SJSA1 (cell line): ENCODE measurements at places on chromosomes 2 and 18.
A peak's percentile ranks its signal among the peaks of the same experiment; 100 is the strongest.

- peak; percentile 41 for DNase-seq
Measured at GRCh38 chr18:31230495-31230894, 67.8 kb upstream of the DSC1 start.

- DNase-seq, result no peak
Measured at GRCh38 chr18:57801325-57801724, 1.8 kb downstream of the ATP8B1 start.

DNA sequence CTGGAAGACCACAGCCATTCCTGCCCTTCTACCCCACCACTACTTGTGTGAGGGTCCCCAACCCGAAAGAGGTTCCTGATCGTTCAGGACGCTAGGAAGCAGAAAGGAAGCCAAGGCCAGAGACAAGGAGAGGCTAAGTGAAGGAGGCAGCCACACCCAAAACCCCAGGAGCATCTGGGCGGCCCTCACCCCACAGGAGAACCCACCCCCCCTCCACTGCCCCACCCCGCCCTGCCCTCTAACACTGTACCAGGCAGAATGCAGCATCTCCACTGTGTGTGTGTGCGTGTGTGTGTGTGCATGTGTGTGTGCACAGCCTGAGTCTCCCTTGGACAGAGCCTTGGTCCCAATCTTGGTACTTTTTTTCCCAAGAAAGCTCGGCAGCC, 207.5 kb upstream of the HAAO start:
- DNase-seq, result no peak

DNA sequence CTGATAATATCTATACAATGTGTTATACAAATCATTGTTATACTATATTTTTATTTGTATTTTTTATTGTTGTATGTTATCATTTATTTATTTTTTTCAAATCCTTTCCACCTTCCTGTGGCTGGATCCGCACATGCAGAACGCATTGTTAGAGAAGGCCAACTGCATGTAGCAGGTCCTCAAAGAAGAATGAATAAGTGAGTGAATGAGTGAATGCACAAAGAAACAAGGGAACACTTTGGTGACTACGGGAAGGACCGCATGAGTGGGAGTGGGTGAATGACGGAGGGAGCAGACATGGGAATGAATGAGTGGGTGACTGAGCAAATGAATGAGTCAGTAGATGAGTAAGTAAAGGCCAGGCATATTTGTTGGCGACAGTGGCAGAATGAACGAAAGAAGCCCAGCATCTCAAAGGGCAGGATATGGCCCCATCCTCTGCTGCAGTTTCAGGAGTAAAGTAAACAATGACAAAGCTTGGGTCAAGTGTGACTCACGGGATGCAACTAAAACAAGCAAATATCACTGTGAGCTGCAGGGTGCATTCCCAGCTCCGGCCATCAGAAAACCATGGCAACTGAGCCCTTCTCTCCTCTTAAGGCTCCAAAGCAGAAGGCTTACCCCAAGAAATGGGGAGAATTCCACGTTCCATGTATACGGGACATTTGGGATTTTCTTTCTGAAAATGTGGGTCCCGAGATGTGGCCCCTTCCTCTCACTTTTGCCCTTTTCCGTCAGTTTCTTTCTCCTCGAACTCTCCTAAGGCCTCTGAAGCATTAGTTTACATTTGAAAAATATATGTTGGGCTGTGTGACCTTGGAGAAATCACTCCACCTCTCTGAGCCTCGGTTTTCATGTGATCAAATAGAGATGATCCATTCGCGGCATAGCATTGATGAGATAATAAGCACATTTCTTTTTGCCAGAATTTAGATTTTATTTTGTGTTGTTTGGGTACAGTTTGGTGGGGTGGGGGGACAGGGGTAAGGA, 24.5 kb downstream of the KCNF1 start:
- peak; percentile 93 for DNase-seq

GRCh38 chr2:44598330-44599119, 236.8 kb downstream of the CAMKMT start:
- no peak for DNase-seq

- DNase-seq, result no peak
Measured at GRCh38 chr2:102291319-102292075, 19.9 kb upstream of the IL1RL1 start.

DNA sequence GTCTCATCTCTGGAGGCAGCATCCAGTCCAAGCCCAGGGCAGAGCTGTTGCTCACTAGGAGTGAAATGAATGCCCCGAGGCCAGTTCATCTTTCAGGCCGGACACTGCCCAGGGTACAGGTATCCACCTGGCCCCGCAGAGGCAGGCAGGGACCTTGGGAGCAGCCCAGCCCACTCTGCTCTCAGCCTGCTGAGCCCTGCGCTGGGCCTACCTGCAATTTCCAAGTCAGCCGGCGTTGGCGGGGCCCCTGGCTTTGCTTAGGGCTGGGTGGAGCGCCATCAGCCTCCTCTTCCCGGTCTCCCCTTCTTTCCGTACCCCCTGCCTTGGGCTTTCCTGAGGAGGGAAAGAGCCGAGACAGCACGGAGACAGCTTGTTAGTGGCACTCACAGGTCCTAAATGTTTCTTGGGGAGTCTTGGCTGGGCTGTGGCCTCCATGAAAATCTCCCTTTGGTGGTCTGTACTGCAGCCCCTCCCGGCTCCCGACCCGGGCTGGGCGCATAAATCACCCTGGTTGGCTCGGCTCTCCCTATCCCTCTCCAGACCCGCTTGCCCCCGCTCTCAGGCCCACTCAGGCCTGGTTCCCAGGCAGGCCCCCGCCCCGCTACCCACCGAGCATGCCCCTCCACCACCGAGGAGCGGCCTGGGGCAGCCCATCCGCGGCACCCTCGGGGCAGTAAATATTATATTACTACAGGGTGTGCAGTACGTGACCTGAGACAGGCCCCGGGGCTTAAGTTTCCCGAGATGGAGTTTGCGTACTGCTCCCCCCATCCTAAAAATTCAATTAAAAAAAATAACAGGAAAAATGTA, 106.7 kb downstream of the DYSF start:
- DNase-seq, result no peak

- DNase-seq, result no peak
Measured at GRCh38 chr2:134683561-134684112, 35.2 kb downstream of the TMEM163 start.

DNA sequence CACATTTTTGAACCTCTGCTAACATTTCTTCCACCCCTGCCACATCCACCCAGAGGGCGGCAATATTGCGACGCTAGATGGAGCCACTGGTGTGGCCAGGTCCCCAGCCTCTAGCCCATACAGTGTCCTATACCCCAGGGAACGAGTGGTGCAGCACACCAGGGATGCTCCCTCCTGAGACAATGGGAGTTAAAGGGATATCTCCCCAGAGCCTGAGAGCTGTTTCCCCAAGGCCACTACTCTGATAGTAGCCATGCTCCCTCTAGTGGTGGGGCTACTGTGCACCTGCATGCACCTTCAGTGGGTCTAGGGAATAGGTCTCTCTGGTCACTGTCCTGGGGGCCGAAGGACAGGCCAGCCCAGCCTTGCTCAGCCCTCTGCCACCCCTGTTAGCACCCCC, 336.4 kb upstream of the FSHR start:
- peak; percentile 1 for DNase-seq

GRCh38 chr2:109545828-109546713, 67.7 kb downstream of the SEPTIN10 start:
- peak; percentile 68 for DNase-seq

DNA sequence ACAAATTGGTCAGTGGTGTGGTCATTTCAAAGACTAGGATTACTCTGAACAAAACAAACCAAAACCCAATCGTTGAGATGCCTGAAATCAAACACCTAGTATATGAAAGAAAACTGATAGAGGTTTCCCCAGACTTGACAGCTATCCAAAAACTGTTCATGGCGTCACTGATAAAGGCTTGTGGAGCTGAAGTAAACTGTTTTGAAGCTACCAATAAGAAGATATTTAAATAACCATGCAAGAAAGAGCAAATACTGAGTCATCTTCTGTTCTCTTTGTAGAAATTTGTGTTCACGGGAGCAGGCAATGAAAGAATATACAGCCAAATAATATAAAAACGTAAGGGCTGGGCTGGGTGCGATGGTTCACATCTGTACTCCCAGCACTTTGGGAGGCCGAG, 7.5 kb upstream of the COLEC11 start:
- DNase-seq, result no peak
